ENCODE measurements at places on chromosomes 7 and 10. TPM values are rescaled to one million over a fixed set of nuclear protein-coding genes. Genes with fewer than 3 reads are reported as not detected.

DNA sequence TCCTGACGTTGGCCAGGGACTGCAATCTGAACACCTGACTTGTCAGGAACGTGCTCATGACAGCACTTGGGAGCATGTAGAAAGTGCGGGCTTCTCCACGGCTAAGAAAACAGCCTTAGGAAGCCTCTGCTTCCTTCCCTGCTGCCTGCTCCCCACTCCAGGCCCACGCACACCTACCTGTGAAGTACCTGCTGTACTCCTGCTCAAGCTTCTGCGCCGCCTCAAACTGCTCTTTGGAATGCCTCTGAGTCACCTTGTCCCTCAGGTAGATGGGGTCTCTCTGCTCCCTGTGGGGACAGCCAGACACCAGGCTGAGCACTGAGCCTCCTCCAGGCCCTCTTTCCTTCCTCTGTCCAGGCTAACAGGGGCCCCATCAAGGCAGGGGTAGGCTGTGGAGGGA, 132.7 kb downstream of the DLG5 start:
- no peak for DNase-seq

DNA sequence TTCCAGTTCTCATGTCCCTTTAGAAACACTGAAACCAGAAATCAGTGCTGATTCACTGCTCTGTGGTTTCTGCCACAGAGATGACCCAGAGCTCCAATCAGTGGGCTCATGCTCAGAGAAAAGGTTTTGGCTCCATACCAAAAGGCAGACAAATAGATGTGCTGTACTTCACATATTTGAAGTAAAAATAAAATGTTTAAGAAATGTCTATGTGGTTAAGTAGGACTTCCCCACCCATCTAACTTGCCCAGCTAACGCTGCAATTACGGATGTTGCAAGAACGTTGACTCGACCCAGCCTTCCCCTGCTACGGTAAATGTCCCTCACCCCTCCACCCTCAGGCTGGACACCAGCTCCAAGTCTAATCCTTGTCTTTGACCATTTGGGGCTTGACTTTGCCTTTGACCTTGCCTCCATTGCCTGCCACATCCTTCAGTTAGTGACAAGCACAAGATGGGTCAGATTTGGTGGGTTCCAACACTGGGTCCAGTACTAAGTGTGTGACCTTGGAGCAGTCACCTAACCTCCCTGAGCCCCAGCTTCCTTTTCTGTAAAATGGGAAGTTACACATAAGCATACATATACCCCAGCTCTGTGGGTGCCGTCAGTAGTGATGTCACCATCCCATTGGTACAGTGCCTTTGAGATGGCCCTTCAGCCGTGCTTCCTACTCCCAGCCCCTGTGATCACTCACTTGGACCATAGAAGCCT, 95.8 kb downstream of the CHST15 start:
- DNase-seq, result no peak

- no peak for DNase-seq
Measured at GRCh38 chr10:89153116-89153515, 54.0 kb downstream of the CH25H start.

The SLC26A5 gene
- 0.14 TPM for polyA plus RNA-seq

The GPRIN2 gene
- polyA plus RNA-seq, result not detected

The PSD gene
- 4.9 TPM for polyA plus RNA-seq

Measured in hindlimb muscle (tissue), 1 donor.